ENCODE measurements at places on chromosomes 5 and 9.

GRCh38 chr9:128365525-128365924, 5.6 kb upstream of the URM1 start:
- no peak for DNase-seq

- no peak for DNase-seq
Observed at GRCh38 chr5:10301266-10301665, 6.4 kb downstream of the CMBL start.

DNA sequence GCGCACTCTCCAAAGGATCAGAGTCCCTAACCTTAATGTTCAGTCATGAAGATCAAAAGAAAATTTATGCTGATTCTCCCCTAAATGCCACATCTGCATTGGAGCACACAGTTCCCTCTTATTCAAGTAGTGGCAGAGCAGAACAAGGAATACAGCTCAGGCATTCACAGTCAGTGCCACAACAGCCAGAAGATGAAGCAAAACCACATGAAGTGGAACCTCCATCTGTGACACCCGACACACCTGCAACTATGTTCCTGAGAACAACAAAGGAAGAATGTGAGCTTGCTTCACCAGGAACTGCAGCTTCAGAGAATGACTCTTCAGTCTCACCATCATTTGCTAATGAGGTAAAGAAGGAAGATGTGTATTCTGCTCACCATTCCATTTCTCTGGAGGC, 40.0 kb downstream of the CMYA5 start:
- no peak for DNase-seq

DNA sequence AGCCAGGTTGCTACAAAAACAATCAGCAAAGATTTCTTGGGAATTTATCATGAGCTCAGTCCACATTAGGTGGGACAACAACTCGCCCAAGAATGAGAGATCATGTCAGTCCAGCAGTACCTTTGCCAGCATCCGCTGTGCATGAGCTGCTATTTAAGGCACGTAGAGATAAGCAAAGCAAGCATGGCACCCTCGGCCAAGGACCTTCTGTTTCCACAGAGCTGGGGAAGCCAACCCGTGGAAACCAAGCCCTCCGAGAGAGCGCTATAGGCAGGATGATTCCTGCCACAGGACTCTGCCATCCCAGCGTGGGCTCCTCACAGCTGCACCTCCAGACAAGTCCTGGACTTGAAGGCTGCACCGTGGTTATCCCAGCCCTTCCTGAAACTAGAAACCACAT, 189.5 kb upstream of the PPP1R26 start:
- DNase-seq = no peak

- no peak for DNase-seq
Observed at GRCh38 chr9:114410910-114411309, 23.1 kb upstream of the AKNA start.

GRCh38 chr5:168364151-168364661, 72.8 kb downstream of the WWC1 start:
- no peak for DNase-seq

DNA sequence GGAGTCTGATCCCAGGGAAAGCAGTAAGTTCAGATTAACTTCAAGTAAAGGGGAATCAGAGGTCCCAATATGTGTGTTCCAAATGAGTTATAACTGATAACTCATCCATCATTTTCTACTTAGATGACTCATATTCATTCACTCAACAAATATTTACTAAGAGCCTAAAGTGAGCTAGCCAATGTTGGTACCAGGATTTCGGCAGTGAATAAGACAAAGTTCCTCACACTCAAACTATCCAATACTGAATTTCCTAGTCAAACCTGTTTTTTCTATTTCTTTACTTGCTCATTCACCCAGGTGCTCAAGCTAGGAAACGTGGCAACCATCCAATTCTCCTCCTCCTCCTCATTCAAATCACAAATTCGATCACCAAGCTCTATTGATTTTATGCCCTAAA, 25.8 kb downstream of the FBXW2 start:
- DNase-seq = no peak

DNA sequence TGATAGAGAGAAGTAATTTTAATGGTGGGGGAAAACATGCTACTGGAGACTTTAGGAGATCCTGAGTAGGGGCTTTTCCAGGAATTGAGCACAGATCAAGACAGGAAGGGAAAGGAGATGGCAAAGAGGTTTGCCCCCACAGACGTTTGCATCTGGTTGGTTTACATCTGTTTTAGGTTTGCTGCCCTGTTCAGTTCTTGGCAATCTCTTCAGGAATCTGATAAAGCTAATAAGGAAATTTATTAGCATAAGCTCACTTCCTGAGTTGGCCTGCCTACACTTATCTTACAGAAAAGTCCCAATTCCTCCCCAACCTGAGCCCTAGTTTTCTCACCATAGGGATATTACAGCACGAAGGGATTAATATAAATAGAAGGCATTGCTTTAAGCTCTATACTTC, 3.4 kb upstream of the CFAP95 start:
- DNase-seq = no peak

GRCh38 chr5:1348986-1349245, 4.0 kb upstream of the CLPTM1L start:
- DNase-seq = no peak

GRCh38 chr5:141881886-141882285, 3.7 kb upstream of the PCDH1 start:
- no peak for DNase-seq

DNA sequence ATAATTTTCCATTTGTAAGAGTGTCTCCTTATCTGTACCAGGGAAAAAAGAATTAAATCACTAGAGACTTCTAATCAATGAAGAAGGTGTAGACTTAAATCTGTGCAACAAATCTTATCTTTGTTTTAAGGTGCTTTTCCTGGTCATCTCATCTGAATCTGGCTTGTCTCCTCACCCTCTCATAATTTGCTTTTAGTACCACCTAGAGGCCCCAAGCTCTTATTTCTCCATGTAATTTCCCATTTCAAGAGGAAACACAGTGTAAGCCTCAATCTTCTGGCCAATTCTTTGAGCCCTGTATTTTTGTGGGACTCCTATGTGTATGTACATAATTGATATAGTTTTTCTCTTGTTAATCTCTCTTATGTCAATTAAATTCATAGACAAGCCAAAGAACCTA, 1975.3 kb upstream of the CDH6 start:
- no peak for DNase-seq

- no peak for DNase-seq
Observed at GRCh38 chr5:117318528-117318927, 743.9 kb upstream of the SEMA6A start.

DNA sequence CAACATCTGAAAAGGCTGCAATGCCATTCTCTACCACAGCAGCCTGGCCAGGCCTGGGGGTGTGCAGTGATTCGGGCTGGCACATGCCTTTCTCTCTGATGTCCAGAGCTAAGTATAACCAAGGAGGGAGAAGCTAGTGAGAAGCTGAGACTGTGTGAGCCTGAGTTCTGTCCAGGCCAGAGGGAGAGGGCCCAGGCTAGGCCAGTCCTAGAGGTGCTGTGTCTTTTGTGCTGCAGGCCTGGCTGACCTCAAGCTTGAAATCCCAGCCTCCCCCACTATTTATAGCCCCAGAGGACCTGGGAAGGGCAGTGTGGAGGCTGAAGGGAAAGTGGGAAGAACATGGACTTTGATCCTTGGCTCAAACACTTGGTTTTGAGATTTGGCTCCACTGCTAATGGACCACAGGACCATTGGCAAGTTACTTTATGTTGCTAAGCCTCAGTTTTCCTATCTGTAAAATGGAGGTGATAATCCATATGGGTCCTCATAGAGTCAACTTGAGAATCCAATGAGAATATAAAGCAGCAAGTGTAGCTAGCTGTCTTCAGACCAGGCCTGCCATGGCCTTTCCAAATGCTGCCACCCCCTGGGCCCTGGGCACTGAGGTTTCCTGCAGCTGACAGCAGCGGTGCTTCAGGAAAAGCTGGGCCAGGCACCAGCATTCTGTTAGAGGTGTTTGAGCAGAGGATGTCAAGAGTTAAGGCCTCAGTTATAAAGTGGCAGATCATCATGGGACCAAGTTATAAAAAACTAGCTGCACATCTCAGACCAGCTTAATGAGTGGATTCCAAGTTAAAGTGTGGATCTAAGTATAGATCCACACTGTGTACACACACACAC, 21.1 kb downstream of the BNIP1 start:
- no peak for DNase-seq

DNA sequence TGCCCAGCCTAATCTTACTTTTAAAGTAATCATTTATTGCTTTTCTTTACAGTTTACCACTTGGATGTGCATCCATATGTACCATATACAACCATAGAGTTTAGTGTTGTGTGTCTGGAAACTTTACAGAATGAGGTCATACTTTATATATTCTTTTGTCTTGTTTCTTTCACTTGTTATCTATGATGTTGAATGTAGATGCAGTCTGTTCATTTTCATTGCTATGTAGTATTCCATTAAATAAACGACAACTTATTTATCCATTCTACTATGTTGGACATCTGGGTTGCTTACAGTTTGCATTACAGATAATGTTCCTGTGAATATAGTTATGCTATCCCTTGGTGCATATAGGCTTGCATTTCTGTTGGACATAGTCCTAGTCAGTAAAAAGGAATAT, 21.3 kb upstream of the SMIM15 start:
- DNase-seq = no peak

Measured in cortex of kidney (tissue), 1 donor.